ENCODE measurements at places on chromosomes 4 and X.

DNA sequence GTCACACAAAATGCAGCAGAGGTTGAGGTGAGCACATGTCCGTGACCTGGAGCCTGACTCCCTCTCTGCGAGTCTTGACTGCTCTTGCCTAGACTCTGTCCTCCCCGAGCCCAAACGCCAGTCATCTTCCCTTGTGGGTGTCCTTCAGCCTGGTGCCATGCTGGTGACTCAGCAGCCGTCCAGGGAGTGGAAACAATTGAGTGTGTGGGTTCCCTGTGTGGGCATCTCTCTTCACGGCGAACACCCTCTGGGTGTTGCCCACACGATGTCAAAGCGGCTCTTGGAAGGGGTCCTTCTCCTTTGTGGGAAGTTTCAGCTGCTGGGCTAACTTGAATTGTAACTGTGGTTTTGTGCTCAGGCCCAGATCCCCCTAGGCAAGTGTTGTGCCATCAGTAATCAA lies 17.5 kb upstream of the MSANTD1 start:
- DNase-seq: peak; percentile 50

GRCh38 chr4:118921786-118922185 lies 33.1 kb downstream of the SYNPO2 start:
- no peak for DNase-seq

GRCh38 chrX:144219035-144219434 lies 335.2 kb downstream of the UBE2NL start:
- no peak for DNase-seq

- DNase-seq: peak; percentile 67
These were observed 59.2 kb downstream of the SLC7A11 start for GRCh38 chr4:138182838-138183426.

GRCh38 chr4:26020881-26021280 lies 106.9 kb downstream of the SMIM20 start:
- no peak for DNase-seq

DNA sequence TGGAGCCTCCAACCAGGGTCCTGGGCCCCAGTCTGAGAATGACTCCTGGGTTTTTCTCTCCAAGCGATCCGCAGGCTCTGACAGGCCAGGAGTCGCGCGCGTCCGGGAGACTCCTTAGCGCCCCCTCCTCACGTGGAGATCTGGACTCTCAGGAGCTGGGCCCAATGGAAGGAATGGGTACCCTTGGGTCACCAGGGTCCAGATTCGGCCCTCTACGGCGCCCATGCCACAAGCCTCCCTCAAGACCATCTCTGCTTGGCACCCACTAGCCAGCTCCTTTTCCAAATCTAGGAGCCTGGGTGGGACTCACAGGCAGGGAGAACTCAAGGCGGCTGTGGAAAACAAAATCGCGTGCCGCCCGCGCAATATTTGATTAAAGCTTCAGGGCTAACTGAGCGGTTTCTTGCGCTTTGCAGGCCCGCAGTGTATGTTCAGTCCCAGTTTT lies 7.1 kb downstream of the HAND2 start:
- DNase-seq: no peak

DNA sequence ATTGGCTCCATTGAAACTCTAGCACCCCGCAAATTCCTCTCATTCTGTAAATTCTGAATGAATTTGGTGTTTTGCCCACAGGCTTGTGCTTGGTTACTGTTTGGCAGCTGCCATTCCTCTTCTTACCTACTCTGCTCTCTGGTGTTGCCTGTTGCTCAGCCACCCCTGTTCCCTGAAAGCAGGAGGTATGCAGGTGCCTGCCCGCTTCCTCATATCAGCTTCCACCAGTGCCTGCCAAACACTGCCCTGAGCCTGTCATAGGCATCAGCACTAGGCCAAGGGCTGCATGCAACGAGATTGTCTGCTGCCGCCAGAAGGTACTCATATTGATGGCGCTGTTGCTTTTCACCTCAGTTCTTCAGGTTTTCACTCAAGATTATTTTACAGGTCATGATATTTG lies 978.1 kb downstream of the C4orf33 start:
- DNase-seq: no peak

DNA sequence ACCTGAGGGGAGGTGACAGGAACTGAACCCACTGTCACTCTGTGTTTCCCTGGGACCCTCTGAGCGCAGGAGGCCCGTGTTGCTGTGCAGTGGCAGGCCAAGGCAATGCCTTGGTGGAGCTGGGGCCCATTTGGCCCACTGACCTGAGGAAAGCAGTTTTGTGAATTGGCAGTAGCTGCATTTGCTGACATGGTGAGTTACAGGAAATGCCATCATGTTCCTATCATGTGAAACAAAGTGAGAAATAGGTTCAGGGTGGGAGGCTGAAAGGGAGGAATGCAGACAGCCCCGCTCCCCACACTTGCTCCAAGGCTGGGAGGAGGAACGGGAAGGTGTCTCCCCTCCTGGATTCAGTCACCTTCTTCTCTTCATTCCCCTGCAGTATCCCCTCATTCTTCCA lies 146.1 kb downstream of the PTTG2 start:
- DNase-seq: no peak

DNA sequence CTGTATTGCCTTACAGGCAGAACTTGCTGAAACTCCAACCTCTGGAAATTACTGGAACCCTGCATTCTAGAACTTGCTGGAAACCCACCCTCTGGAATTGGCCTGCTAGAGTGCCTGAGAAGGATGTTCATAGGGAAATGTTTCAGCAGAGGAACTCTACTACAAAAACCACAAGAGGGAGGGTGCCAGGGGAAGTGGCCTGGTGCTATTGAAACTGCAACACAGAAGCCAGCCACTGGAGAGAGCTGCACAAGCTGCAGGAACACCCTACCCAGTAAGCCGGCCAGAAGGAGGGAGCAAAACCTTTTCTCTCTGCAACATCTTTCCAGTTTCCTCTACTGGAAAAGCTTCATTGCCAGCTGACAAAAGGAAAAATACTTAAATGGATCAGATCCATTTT lies 2.5 kb upstream of the BRWD3 start:
- peak; percentile 58 for DNase-seq

DNA sequence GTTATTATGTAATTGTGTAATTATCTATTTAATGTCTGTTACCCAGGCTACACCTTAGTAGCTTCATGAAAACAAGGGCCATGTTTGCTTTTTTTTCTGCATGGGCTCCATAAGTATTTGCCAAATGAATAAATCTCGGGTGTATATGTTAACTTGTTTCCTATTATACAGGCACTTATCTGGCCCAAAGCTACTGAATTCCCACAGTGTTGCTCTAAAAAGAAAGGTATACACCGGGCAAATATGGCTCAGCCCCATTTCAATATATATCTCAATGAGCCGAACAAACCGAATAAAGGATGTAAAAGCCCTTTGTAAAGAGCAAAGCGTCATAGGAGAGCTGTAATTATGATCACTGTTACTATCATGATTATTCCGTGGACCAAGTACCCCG lies 767 bp downstream of the PAQR3 start:
- no peak for DNase-seq

DNA sequence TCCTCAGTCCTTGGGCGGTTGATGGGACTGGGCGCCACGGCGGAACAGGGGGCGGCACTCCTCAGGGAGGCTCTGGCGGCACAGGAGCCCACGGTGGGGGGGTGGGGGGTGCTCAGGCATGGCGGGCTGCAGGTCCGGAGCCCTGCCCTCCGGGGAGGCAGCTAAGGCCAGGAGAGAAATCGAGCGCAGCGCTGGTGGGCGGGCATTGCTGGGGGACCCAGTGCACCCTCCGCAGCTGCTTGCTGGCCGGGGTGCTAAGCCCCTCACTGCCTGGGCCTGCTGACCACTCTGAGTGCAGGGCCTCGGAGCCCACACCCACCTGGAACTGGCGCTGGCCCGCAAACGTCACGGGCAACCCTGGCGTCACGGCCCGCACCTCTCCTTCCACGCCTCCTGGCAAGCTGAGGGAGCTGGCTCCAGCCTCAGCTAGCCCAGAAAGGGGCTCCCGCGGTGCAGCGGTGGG lies 164.9 kb upstream of the AGA start:
- no peak for DNase-seq

DNA sequence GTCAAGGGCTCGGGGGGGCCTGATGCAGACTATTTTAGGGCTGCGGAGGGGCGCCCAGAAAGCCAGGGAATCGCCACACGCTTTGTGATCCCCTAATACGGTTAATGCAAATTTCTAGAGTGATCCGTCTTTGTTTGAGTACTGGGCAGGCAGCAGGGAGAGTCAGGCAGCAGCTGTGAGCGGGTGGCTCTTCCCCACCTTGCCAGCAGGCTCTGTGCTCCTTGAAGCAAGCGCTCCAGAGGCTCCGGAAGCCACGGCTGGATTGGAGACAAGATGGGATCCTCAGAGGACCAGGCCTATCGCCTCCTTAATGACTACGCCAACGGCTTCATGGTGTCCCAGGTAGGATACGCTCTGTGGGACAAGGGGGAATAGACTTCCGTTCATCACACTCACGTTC lies at the start of gene ASMT:
Gene ASMT, plus strand, starts transcription at position 133 of the 400 bp plus-strand sequence. Its CDS starts 141 bp downstream, at position 274.
- DNase-seq: no peak

DNA sequence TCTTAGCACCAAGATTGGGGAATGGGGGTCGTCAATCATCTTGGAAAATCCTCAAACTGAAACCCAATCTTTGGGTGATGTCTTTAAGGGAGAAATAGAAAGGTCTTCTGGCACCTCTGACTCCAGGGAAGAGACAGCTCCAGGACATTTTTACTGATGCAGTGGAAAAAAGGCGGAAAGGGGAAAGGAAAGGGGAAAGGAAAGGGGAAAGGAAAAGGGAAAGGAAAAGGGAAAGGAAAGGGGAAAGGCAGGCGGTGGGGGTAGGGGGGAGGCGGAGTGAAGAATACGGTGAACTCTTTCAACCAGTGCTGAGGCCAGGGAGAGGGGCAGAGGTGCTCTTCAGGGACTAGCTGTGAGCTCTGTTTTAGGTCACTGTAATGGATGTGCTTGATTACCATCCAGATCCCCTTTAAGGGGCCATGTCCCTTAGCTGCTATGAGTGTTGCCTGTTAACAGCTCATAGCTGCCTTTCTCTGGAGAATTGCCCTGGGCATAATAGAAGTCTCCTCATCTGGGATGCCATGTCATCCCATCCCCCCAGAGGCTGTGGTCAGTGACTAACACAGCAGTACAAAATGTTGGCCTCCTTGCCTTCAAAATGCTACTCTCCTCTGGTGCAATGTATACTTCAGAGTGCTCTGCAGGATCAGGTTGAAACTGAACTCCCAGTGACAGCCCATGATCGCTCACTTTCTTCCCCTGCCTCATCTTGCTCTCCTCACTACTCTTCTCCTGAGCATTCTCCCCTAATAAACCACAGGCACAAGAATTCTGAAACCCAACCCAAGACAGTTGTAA lies 92.4 kb upstream of the AP1S2 start:
- DNase-seq: peak; percentile 35

DNA sequence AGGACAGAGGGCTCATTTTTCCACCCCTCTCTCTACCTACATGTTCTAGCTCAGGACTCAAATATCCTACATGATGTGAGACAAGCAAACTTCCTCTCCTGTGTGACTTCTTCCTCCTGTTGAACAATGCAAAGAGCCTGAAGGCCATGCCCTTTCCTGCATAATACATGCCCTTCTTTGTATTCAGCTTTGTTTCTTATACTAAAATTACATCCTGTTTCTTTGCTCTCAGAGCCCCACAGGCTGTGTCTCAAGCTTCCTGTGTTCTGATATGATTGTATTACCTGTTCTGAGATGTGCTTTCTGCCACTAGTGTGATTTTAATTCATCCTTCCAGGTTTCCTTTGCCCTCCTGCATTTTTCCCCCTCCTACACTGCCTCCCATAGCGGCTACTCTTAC lies 166.4 kb upstream of the AFF2 start:
- no peak for DNase-seq

- peak; percentile 14 for DNase-seq
These were observed 93.2 kb upstream of the ATP8A1 start for GRCh38 chr4:42750091-42750490.

Data from suppressor macrophage treated with lipopolysaccharide for 4 hours (primary cell).